Fibroblast of skin of right biceps (primary cell): ENCODE measurements at places on chromosomes 12 and 14.

DNA sequence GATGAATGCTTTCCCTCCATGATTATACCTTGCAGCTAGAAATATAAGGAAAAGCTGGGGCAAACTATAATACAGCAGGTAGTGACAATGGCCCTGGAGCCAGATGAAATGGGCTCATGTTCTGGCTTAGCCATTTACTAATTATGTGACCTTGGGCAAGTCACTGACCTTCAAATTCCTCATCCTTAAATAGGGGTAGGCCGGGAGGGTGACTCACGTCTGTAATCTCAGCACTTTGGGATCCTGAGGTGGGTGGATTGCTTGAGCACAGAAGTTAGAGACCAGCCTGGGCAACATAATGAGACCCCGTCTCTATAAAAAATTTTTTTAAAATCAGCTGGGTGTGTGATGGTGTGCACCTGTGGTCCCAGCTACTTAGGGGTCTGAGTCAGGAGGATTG lies 155.4 kb downstream of the C12orf75 start:
- DNase-seq, result peak; percentile 21

- DNase-seq, result no peak
Measured at GRCh38 chr12:56110571-56110970, 5.9 kb upstream of the RPL41 start.

- DNase-seq, result no peak
Measured at GRCh38 chr12:52019113-52019770, 12.5 kb downstream of the TAMALIN start.

GRCh38 chr14:63840981-63841380 lies 11.8 kb upstream of the SYNE2 start:
- DNase-seq, result no peak

DNA sequence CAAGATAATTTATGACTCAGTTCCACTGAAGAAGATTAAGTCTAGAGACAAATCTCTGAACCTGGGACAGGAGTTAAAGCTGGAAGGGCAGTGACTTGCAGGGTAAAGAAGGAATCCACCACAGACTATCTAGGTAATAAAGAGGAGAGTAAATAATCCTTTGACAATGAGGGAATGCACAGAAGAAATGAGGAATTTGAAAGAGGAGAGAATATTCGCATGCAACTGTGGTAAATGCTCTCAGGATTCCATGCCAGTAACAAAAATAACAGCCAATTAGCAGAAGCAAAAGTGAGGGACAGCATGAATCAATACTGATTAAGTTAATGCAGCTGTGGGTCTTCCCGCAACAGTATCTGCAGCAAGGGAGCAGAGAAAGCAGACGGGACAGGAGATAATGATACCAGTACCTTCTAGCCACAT lies 77.0 kb downstream of the KITLG start:
- peak; percentile 44 for DNase-seq
